Stimulated activated CD8-positive, alpha-beta memory T cell treated with anti-CD3 and anti-CD28 coated beads, Interleukin-2, amount 100 ng/mL, for 1 hour (primary cell): ENCODE measurements at places on chromosomes 2 and 18.

- DNase-seq, result no peak
Observed at GRCh38 chr2:20456116-20456571, 9.3 kb downstream of the RHOB start.

DNA sequence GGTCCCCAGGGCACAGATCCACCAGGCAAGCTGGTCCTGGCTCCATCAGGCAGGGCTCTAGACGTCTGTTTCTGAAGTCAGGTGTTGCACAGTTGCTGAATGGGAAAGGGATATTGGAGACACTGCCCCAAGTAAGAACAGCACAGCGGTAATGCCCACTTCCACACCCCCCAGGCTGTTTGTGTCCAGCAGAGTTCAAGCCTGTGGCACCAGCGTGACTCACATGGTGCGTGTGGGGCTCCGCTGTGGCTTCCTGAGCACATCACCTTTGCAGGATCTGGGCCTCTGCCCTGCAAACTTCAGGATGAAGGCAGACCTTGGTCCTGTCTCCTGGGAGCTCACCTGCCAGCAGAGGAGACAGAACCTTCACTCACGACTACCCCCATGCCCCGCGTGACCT, 203.3 kb downstream of the TFCP2L1 start:
- no peak for DNase-seq

- DNase-seq, result no peak
Observed at GRCh38 chr2:18422432-18423165, 137.9 kb downstream of the RDH14 start.

DNA sequence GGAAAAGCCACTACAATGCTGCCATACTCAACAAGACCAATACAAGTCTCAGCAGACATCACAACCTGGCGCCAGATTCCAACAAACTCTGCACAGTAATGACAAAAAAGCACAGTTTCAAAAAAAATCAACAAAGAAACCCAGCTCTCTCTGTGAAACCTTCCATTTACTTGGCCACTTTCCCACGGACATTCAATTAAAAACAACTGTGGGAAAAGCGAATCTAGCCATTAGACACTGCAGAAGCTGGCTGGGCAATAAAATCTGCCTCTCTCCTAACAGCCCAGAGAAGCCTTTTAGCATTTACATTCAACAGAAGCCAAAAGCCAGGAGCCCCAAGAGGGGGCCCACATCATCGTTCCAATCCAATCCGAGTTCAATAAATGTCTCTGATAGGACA, 128.9 kb downstream of the HDAC4 start:
- no peak for DNase-seq

DNA sequence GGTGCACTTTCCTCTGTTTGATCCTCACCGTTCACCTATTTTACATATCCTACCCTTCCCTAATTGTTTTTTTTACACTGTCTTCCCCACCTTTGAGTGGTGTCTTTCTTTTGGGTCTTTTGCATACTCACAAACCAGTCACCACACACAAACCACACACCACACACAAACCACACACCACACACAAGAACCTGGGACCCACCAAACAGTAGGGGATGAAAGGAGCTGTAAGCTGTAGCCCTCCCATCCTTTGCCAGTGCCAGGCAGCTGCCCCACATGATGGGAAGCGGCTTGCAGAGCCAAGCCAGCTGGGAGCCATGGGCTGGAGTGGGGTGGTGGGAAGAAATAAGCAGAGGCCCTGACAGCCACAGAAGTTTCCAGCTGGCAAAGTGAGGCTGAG, 38.9 kb upstream of the MSH6 start:
- no peak for DNase-seq

GRCh38 chr2:238003234-238004031, 36.6 kb downstream of the UBE2F start:
- no peak for DNase-seq

DNA sequence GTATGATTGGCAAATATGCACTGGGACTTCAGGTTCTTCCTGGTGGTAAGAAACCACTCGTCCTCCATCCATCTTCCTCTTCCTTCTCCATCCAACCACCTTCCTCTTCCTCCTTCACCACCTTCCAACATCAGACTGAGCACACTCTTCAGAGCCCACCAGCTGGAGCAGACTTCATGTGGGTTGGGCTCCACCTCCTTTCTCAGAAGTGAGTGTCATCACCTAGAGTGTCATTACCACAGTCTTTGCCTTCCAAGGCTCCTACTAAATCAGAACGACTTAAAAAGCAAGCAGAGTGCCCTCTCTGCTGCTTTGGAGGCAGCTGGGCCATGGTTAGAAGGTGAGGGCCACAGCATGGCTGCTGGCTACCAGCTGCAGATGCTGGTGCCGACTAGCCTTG, 171.6 kb downstream of the SH3RF3 start:
- no peak for DNase-seq

DNA sequence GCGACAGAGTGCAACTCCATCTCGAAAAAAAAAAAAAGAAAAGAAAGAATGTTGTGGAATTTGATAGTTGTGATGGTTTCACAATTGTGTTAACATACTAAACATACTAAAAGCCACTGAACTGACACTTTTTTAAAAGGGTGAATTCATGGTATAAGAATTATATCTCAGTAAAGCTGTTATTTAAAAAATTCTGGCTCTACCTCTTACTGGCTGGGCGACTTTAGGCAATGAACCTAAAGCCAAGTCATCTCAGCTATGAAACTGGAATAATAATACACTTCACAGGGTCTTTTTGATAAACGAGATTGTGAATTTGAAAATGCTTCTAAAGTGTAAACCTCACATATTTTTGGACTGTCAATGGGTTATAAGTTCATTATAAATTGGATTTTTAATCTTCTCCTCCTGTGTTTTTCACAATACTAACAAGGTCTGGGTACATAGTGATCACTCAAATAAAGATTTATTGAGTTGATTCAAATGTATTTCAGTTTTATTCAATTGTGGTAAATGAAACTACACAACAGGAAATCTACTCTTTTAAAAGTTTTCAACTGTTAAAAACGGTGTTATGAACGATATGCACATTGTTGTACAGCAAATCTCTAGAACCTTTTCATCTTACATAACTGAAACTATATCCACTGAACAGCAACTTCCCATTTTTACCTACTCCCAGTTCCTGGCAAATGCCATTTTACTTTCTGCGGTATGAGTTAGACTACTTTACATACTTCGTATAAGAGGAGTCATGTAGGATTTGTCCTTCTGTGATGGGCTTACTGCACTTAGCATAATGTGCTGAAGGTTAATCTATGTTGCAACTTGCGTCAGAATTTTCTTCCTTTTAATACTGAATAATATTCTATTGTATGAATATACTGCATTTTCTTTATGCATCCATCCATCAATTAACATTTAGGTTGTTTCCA, 43.0 kb upstream of the GTF2A1L start:
- no peak for DNase-seq

- no peak for DNase-seq
Observed at GRCh38 chr2:127763776-127764175, 47.2 kb downstream of the WDR33 start.

- DNase-seq, result no peak
Observed at GRCh38 chr2:80291656-80292055, 12.9 kb downstream of the LRRTM1 start.

DNA sequence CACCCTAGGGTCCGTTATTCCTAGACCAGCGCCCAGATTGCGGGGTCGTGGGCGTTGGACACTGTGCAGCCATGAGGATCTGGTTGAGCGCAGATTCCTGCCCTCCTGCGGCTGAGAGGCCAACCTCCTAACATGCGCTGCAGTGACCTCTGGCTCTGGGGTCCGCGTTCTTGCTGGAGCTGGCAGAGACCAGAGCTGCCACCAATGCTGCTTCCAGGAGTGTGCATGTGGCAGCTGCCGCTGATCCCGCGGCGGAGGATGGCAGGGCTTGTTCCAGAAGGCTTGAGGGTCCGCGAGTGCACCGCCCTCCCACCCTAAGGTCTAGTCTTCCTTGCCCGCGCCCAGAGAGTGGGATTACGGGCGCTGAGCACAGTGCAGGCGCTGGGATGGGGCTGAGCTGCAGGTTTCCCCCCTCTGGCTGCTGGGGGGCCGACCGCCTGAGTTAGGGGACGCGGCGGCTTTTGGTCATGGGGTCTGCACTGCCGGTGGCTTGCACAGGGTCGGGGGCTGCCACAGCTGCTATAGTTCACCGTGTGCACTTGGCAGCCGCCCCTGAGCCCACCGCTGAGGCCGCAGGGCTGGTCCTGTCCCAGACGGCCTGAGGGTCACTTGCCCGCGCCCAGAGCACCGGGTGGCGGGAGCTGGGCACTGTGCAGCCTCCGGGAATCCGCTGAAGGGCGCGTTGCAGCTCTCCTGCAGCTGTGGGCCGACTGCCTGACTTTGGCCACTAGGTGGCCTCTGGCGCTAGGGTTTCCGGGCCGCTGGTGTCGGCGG, 145.9 kb downstream of the CCDC74A start:
- peak; percentile 28 for DNase-seq

- DNase-seq, result no peak
Observed at GRCh38 chr2:237066396-237066795, 19.3 kb upstream of the COPS8 start.

DNA sequence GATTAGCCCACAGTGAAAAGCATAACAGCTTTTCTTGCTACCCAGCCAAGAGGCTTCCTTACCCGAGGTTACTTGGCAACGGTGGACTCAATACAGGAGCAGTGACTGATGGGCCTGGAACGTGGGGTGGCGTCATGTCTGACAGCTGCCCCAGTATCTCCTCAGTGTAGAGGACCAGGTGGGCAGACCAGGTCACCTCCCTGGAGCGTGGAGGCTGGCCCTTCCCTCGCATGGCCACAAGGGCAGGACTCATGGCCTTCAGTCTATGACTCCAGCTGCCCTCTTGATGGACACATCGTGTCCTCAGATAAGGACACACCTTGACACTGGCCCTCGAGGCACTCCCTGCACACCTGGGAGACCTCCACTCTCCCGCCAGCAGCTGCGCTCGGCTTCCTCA, 6.4 kb downstream of the ASPRV1 start:
- no peak for DNase-seq

DNA sequence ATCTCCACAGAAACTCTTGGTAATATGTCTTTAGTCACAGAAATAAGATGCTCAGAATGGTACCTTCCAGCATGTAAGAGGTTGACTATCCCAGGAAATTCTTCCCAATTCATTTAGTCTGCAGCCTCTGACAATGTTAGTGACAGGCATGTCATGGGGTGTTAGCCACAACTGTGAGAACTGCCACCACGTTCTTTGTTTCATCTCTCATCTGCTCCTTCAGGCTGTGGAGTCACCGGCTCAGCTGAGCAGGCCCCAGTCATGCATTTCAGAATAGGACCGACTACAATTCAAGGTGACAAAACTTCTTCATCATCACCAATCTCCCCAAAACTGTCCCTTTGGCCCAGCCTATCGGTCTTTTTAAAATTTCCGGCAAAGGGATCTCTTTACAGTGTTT, 167.5 kb downstream of the AKAIN1 start:
- no peak for DNase-seq

DNA sequence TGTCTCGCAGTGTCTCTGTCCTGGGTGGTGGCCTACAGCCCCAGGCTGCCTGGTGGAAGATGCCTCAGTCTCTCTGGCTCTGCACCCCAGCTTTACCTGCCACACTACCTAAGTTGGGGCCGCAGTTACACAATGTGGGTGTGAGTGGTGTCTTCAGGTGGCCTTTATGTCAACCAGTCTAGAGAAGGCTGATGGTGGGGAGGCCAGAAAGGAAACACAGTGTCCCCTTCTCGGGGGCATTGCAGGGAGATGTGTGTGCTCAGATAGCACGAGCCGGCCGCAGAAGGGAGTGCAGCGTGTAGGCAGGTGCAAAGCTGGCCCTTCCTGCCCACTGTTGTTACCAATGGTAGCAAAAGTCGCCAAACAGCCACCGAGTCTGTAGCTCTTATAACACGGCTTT, 216.1 kb downstream of the SH3RF3 start:
- no peak for DNase-seq
